IMR-90 (cell line): ENCODE measurements at places on chromosomes 12 and 14. TPM values are rescaled to one million over a fixed set of nuclear protein-coding genes. Genes with fewer than 3 reads are reported as not detected.
A peak's percentile ranks its signal among the peaks of the same experiment; 100 is the strongest.

DNA sequence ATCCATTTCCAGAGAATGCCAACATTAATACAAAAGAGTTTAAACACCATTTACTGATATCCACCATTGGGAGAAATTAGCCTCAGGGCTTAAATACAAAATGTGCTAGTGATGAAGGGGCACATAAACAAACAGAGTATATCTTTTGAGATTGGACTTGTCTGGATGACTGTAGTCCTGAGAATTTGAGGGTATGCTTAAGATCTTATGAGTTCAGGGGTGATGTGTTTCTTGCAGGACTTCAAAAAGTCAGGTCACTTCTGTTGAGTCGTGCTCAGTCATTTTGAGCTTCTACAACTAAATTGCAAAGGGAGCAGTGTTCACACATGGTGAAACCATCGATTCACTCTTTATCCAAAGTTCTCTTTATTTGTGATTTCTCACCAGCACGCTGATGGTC, 425.7 kb downstream of the ATP23 start:
- no peaks in the 10 kb centered on the region for H3K27me3 ChIP-seq
- peak; percentile 55 for DNase-seq
- H3K36me3 ChIP-seq, result no peaks in the 10 kb centered on the region
- no peak overlapping the region for H3K27ac ChIP-seq
- H3K4me1 ChIP-seq, result peaks cover 25% of the 10 kb centered on the region

DNA sequence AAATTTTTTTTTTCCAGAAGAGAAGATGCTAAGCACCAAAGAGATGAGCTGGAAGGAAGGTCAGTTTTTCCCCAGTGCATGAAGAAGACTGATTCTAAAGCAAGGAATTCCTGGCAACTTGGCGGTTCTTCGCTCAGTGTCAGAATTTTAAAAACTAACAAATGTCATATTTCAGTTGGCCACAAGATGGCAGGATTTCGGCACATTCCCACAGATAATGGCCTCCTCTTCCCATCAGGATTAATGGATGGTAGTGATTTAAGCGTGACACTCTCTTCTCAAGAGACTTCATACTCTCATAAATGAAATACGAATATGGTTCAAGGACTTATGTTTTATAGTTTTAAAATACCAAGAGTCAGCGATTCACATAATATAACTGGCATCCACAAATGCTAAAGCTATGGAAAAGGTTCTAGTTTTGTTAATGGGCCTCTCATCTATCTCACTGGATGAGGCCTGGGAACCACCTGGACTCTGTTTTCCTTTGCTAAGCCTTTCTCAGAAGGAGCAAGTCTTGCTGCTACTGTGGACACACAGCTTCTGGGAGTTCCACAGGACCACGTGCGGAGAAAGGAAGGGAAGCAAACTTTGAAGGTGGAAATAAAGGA, 46.1 kb upstream of the PTPRO start:
- H3K4me1 ChIP-seq, result no peaks in the 10 kb centered on the region
- no peaks in the 10 kb centered on the region for H3K36me3 ChIP-seq
- H3K27ac ChIP-seq, result no peak overlapping the region
- H3K27me3 ChIP-seq, result no peaks in the 10 kb centered on the region

DNA sequence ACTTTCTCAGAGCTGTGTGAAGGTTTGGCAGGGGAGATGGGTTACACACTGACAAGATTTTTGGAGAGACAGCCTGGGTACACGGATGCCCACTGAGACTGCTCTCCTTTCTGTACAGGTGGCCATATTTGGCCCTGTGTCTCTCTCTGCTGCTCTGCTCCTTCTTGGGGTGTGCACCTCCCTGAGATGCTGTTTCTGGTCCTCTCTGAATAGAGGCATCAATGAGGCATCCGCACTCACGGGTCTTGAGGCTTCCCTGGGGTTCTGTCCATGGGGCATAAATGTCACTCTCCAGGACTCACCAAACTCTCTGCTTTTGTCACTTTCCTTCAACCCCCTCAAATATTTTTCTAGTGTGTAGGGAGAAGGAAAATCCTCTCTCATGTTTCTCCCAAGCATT, 77.5 kb downstream of the TTC8 start:
- H3K27me3 ChIP-seq, result peaks cover 2% of the 10 kb centered on the region; the same call in 1 of the 2 replicates
- H3K36me3 ChIP-seq, result no peaks in the 10 kb centered on the region
- H3K4me3 ChIP-seq, result no peak overlapping the region

Gene KCNA5
- not detected in 2 replicates for polyA plus RNA-seq

GRCh38 chr12:128734371-128734770, 89.4 kb downstream of the SLC15A4 start:
- no peak for DNase-seq
- no peak overlapping the region for H3K27ac ChIP-seq
- no peaks in the 10 kb centered on the region for H3K4me1 ChIP-seq
- H3K4me3 ChIP-seq, result no peak overlapping the region
- no peaks in the 10 kb centered on the region for H3K27me3 ChIP-seq
- H3K36me3 ChIP-seq, result no peaks in the 10 kb centered on the region

DNA sequence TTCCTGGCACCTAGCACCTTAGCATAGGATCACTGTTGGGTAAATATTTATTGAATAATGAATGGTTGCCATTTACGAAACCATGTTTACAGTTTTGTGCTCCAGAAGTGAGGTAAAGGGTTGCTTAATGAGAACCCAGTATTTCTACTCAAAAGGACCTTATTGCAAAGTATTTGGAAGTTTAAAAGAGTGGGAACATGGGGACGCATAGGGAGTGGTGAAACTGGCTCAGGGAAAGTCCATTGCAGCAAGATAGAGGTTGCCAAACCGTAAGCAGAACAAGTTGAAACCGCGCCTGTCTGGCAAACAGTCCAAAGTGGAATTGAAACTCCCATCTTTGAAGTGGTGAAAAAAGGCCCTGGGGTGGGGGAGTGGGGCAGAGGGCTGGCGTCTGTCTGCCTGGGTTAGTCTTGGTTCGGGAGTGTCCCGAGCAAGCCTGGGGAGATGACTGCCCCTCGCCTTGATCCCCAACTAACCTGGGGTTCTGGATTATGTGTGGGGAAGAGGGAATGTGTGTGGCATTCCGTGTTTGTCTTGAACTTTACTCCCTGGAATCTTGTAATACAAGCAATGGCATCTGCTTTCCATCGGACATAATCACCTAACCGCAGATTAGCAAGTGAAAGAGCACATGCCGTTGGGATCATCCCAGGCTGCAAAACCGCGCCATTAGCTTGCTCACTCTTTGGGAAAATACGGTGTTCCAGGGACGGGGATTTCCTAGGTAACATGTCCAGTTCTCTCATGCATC, 7.2 kb downstream of the ALDH2 start:
- peaks cover 12% of the 10 kb centered on the region; the same call in 1 of the 2 replicates for H3K36me3 ChIP-seq
- peak overlapping the region; percentile 84 for H3K27ac ChIP-seq
- 0 out of 2 replicates have a peak overlapping the region, but pooled peaks have one; percentile 5 for H3K4me3 ChIP-seq
- H3K27me3 ChIP-seq, result no peaks in the 10 kb centered on the region

- no peak overlapping the region for H3K27ac ChIP-seq
- no peaks in the 10 kb centered on the region for H3K27me3 ChIP-seq
- no peak for DNase-seq
- H3K4me1 ChIP-seq, result no peaks in the 10 kb centered on the region
- H3K36me3 ChIP-seq, result no peaks in the 10 kb centered on the region
- H3K4me3 ChIP-seq, result no peak overlapping the region
Observed at GRCh38 chr14:92955381-92955780, 32.4 kb downstream of the CHGA start.

Gene CLEC2A
- polyA plus RNA-seq, result not detected in 2 replicates

Gene SLC25A21
- polyA plus RNA-seq, result 0.49 and 0.62 TPM in 2 replicates

DNA sequence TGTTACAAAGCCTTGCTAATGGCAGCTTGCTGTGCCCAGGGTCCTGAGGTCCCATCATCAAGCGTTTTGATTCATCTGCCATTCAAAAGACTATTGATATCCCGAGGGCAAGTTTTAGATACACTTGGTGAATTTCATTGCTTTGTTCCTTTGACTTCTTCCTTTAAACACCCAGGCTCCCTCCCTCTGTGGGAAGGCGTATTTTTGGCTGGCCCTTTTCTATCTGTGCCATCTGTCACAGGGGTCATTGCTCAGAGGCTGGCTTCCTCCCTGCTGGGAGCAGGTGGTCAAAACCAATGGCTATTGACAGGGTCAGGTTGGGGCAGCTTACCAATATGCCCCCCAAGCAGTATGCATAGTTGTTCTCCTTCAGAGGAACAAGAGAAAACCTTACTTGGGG, 40.0 kb downstream of the SCN8A start:
- no peak overlapping the region for H3K4me3 ChIP-seq
- no peaks in the 10 kb centered on the region for H3K27me3 ChIP-seq
- peaks cover 5% of the 10 kb centered on the region; the same call in 1 of the 2 replicates for H3K4me1 ChIP-seq
- DNase-seq, result no peak
- no peaks in the 10 kb centered on the region for H3K36me3 ChIP-seq

GRCh38 chr12:46332260-46332659, 40.3 kb downstream of the SLC38A2 start:
- H3K27ac ChIP-seq, result no peak overlapping the region
- H3K27me3 ChIP-seq, result peaks cover 1% of the 10 kb centered on the region
- no peak overlapping the region for H3K4me3 ChIP-seq
- H3K4me1 ChIP-seq, result no peaks in the 10 kb centered on the region
- H3K36me3 ChIP-seq, result no peaks in the 10 kb centered on the region

DNA sequence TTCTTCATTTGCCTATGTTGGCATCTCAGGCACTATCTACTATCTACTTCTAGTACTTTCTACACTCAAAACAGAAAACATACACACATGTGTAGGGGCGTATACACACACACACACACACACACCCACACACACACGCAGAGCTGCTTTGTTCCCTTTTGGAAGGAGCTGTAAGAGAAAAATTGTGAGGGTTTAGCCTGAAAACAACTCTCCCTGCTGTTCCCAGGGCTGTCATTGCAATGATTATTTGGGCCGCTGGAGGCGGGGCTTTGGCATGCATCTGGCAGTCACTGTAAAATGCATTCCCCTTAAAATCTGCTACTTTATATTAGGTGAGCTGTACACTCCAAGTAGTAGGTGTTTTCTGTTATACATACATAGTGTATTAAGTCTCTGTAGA, 29.1 kb upstream of the SLC38A2 start:
- H3K4me1 ChIP-seq, result peaks cover 20% of the 10 kb centered on the region
- H3K4me3 ChIP-seq, result no peak overlapping the region
- peak; percentile 58 for DNase-seq
- H3K27ac ChIP-seq, result peak overlapping the region; percentile 90
- no peaks in the 10 kb centered on the region for H3K36me3 ChIP-seq

GRCh38 chr14:94974893-94975292, 182.4 kb downstream of the DICER1 start:
- DNase-seq, result no peak
- no peaks in the 10 kb centered on the region for H3K4me1 ChIP-seq
- no peak overlapping the region for H3K4me3 ChIP-seq
- H3K27ac ChIP-seq, result no peak overlapping the region

DNA sequence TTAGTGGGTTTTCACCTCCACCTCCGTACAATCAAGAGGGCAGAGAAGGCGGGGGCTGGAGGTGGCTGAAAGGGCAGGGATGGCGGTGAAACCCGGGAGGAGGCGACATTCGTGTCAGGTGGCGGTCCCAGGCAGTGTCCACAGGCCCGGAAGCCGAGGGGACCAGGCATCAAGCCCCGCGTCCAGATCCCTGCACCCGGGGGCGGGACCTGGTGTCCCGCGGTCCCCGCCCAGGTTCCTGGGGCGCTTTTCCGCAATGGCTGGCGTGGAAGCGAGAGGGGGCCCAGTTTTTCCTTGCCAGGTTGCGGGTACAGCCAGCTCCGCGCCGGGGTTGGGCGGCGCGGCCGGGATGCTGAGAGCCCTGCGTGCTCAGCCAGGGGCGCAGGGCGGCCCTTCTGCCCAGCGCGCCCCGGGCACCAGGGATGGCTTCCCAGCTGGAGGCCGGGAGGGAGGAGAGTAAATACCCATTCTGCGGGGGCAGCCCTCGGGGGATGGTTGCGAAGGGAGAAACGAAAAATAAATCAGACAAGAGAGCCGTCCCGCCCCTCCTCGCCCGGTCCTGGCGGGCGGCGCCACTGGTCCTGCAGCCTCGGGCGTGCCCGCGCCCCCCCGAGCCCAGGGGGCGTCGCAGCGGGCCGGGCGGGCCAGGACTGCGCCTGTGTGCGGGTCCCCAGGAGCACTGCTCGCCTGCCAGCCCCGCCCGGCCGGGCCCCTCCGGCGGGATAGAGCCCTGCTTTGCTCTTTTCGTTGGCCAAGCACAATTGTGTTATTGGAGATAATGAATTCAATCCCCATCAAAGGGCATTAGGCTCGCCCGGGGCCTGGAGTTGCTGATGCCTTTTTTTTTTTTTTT, 11.5 kb downstream of the FOXA1 start:
- H3K27me3 ChIP-seq, result peaks cover 63% of the 10 kb centered on the region
- H3K4me3 ChIP-seq, result peak overlapping the region; percentile 10; the same call in 1 of the 2 replicates
- H3K27ac ChIP-seq, result no peak overlapping the region
- H3K36me3 ChIP-seq, result no peaks in the 10 kb centered on the region

- H3K4me1 ChIP-seq, result peaks cover 3% of the 10 kb centered on the region; the same call in 1 of the 2 replicates
- H3K36me3 ChIP-seq, result no peaks in the 10 kb centered on the region
- H3K4me3 ChIP-seq, result no peak overlapping the region
- no peak overlapping the region for H3K27ac ChIP-seq
- DNase-seq, result peak; percentile 89
- no peaks in the 10 kb centered on the region for H3K27me3 ChIP-seq
Observed at GRCh38 chr12:80033448-80033847, 65.9 kb upstream of the OTOGL start.

- peak; percentile 96 for DNase-seq
- H3K27ac ChIP-seq, result peak overlapping the region; percentile 34; the same call in 1 of the 2 replicates
- no peak overlapping the region for H3K4me3 ChIP-seq
- H3K4me1 ChIP-seq, result peaks cover 8% of the 10 kb centered on the region
Observed at GRCh38 chr14:89813617-89814031, 140.9 kb downstream of the EFCAB11 start.

GRCh38 chr12:42603246-42603990, 13.9 kb upstream of the PRICKLE1 start:
- DNase-seq, result no peak
- no peak overlapping the region for H3K27ac ChIP-seq
- no peaks in the 10 kb centered on the region for H3K36me3 ChIP-seq
- no peaks in the 10 kb centered on the region; the same call in 1 of the 2 replicates for H3K4me1 ChIP-seq

GRCh38 chr12:131386167-131386521, 324.7 kb upstream of the SFSWAP start:
- H3K36me3 ChIP-seq, result no peaks in the 10 kb centered on the region
- DNase-seq, result no peak
- H3K4me3 ChIP-seq, result no peak overlapping the region
- H3K27ac ChIP-seq, result no peak overlapping the region
- H3K4me1 ChIP-seq, result no peaks in the 10 kb centered on the region
